ENCODE measurements at places on chromosomes 1 and 21.
A peak's percentile ranks its signal among the peaks of the same experiment; 100 is the strongest.

DNA sequence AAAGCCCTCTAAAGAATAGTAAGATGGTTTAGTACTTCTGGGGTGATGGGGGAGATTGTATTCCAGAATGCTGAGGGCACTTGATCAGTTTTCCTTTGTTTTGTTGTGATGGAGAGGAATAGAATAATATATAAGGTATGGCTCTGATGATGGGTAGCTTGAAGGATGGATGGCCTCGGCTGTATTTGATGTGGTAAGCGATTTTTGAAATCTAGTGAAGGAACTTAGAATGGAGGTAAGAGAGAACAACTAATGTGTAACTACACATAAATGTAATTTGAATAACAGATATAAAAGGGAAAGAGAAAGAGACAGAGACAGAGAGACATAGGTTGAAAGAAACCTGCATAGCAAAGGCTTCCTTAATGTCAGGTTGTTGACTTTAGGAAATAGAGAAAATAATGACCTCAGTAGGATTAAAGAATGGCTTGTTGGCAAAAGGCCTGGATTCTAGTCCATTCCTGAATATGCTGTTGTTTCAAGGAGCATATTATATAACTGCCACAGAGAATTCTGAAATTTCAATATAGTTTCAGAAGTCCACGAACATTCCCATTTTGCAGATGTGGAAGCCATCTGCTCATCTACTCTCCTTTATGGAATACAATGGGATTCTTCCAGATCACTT is 58.7 kb downstream of the NIBAN1 start:
- DNase-seq: no peak

DNA sequence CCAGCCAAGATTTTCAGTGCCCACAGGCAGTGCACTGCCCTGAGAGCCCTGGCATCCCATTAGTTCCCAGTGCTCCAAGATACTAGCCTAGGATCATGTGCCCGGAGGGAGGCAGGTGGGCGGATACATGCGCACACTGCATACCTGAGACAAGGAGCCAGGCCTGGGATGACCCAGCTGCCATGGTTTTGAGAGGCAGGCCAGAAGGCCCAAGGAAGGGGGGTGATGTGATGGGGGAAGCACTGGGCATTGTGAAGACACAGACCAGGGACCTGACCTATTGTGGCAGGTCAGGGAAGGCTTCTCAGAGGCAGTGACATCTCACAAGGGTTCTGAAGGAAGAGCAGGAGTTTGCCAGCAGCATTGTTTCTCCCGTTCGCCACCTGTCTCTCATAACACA is 3.6 kb downstream of the ZC3H12A start:
- DNase-seq: no peak

DNA sequence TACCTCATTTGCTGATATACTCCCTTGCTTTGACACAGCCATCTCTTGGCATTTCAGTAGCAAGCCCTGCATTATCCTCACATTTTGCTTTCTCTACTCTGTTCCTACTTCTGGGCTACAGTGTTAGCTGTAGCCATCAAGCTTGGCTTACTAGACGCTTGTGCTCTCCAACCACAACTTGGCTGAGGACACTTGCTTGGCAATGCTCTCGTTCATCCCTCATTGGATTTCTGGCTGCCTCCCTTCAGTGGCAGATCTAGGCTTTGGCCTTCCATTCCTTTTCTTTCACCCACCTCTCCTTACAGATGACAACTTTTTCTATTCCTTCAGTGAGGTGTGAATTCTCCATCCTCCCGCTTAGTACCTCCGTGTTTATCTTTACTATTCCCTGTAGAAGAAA is 428.7 kb upstream of the LRRC7 start:
- DNase-seq: peak; percentile 37

- DNase-seq: peak; percentile 21
These were observed 395.4 kb downstream of the KIF26B start for GRCh38 chr1:245549996-245550719.

DNA sequence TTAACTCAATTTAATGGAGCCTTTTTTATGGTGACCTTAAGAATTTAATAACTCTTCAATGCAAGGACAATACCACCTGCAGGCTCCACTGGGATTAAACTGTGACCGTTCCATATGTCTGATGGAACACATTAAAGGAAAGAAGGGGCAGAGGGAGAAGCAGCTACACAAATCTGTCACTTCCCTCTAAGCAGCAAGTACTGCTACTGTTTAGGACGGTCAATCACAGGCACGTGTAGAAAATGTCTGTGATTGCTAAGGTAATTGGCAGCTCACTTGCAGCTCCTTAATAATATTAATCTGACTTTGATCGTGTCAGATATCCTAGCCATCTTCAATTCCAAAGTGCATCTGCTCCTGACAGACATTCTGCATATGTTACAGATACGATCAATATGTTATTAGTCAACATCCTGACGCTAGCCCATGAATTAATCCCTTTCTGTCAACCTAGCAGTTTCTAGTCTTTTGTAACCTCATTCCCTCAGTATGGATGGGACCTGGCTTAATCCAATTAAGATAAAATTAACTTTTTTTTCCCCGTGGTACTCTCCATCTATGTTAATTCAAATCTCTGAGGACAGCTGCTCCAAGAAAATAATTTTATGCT is 1012.4 kb downstream of the AMY1C start:
- no peak for DNase-seq
